ENCODE measurements at places on chromosomes 2 and 18.

DNA sequence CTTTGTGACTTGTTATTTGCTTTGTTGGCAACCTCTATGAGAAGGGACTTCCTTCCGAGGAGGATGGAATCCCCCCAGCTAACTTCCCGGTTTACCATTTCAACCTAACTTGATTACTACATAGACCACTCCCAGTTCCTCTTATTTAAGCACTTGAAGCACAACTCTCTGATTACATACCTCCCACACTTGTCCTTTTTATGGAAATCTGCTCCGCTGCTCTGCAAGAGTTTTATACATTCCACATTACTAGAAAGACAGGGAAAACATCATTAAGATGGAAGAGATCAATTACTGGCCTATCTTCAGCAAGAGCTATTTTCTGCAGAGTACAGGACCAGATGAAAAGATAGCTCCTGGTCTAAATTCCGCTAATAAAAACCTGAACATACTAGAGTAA, 160.0 kb upstream of the PGAP1 start:
- no peak for DNase-seq

- DNase-seq: no peak
Observed at GRCh38 chr2:66839551-66840320, 404.8 kb downstream of the MEIS1 start.

- DNase-seq: no peak
Observed at GRCh38 chr2:239049421-239050251, 201.8 kb downstream of the TWIST2 start.

DNA sequence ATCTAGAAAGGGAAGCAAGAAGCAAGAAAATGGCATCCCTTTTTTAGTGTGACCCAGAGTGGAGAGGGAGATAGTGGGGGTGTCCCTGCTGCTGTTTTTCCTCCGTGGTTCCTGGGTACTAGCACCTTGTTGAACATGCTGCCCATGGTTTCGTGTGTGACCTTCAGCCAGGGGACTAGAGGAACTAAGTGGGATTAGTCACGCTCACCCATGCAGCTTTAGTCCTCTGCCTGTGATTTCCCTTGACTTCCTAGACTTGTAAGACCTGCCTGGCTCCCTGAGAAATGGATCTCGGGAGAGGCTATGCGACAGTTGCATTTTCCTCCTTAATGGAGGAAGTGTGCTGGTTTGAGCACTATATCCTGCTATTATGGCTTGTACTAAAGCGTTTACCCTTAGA, 471.4 kb downstream of the DCDC2C start:
- no peak for DNase-seq

- no peak for DNase-seq
Observed at GRCh38 chr2:176079831-176080539, 3.8 kb downstream of the EVX2 start.

- no peak for DNase-seq
Observed at GRCh38 chr18:13259701-13260100, 41.1 kb downstream of the LDLRAD4 start.

- no peak for DNase-seq
Observed at GRCh38 chr2:75560022-75560767, 544 bp downstream of the EVA1A start.

Data from T-helper 2 cell (primary cell).